ENCODE measurements at places on chromosomes 16 and 17.
A peak's percentile ranks its signal among the peaks of the same experiment; 100 is the strongest.

GRCh38 chr16:28473714-28474265 is 1.7 kb upstream of the NPIPB7 start:
- DNase-seq = no peak

DNA sequence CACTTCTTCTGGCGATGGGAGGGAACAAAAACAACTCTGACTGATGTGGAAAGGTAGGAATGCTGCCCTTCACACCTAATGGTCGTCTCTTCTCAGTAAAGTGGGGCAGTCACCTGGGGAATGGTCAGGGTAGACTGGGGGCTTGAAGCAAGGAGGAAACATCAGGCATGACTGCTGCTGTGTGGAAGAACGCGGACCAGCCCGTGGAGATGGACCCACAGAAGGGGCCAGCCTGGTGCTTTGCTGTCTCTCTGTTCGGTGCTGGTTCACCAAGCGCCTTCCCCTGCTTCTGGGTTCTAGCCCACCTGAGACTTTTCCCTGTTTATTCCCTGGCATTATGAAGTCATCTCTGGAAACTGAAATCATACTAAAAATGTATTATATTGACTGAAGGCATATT is 96.2 kb upstream of the DNAH17 start:
- no peak for DNase-seq

DNA sequence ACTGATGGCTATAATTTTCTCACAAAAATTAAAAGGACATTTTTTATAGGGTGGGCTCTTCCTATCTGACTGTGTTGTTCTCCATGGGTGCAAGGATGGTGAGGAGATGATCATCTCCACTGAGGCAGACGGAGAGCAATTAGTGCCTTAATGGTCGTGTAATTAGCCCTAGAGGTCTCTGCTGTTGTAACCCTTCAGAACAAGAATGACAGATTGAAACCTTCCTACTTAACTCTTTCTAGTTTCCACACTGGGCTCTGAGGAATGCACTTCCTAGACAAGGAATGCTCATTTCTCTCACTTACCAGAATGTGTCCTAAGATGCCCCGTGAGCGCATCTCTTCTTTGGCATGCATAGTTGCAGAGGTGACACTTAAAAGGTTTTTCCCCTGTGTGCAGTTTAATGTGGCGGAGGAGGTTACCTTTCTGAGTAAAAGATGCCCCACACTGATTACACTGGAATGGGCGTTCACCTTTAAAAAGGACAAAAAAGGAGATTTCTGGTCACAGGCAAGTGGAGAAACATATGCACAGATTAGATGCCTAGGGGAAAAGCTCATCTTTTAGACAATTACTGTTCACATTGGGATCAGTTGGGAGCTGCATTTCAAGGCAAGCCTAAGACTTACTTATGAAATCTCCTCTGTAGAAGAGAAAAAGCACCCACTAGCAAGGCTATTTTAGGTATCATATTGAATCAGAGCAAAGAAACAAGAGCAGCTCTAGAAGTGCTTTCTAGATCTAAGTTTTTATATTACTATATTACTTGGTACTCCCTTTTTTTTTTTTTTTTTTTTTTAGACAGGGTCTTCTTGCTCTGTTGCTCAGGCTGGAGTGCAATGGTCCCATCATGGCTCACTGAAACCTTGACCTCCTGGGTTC is 53.6 kb downstream of the GRB7 start:
- no peak for DNase-seq

DNA sequence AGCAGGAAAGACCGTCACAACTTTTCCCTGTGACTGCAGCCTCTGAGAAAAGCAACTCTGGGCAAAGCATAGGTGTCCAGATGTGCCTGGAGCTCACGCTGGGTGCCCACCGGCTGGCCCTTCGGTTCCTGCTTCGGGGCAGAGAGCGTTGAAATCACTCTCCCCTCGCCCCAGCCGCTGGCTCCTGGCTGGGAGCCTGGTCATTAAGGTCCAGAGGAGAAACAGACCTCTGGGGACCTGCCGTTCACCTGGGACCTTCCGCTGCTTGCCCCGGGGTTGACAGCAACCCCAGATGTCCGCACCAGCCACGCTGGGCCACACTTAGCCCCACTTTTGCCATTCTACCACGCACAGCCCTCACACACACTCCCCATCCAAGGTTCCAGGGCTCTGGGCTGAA is 13.1 kb downstream of the MRM3 start:
- no peak for DNase-seq

DNA sequence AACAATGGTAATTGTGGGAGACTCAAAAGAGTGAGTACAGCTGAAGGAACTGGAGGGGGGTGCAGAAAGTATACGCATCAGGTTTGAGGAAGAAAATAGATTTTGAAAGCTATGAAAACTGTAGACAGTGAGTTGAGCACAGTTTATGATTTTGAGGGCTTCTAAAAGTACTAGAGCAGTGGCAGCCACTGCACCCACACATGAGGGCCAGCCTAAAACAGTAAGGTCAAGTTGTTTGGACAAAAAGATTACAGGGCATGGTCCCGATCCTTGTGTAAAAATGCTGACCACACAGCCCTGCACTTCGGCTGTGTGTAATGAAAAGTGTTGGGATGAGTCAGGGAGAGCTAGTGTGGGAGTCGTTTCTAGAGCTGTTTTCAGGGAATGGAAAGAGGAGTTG is 2282.1 kb downstream of the TP53TG3F start:
- DNase-seq = no peak

DNA sequence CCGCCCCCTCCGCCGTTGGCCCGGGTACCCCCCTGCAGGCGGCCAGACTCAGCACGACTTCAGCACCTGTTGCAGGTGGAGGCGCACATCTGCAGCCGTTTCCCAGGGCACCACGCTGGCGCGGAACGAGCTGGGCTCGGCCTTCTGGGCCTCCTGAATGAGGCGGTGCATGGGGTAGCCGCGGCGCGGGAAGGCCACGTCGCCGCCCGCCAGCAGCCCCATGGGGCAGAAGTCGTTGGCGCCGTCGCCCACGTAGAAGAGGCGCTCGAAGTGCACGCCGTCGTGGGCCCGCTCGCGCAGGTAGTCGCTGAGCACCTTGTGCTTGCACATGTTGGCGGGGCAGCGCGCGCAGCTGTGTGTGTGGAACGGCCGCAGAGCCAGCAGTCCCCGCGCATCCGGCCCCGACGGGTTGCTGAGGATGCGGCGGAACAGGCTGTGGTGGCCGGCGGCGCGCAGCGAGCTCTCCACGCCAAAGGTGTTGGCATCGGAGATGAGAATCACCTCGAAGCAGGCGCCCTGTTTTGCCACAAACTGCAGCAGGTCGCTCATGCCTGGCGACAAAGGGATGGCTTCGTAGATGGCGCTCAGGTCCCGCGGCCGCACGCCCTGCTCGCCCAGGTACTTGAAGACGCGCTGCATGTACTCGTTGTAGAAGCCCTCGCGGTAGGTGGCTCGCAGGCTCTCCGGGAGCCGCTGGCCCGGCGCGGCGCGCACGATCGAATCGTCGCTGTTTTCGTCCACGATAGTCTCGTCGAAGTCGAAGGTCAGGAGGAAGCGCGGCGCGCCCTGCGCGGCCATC is 6.2 kb downstream of the PHOSPHO1 start:
- peak; percentile 69 for DNase-seq

GRCh38 chr17:51258756-51259563 is 889 bp downstream of the MBTD1 start:
- DNase-seq = no peak

DNA sequence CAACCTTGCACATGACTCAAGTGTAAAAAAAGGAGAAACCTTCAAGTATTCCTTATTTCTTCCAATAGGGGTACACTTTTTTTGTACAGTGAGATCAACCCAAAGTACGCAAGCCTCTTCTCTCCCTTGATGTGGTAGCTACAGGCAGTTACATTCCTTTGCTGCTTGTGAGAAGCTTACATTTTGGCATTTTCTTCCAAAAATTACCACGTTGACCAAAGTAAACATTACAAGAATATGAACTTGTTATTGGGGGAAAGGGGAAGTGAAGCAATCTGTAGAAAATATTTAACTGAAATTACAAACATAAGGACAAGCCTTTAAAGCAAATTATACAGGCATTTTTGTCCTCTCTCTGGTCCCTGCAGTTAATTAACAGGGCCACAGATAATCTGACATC is 97.0 kb upstream of the TOB1 start:
- no peak for DNase-seq

- peak; percentile 49 for DNase-seq
Observed at GRCh38 chr17:1561420-1562175, 994 bp downstream of the PITPNA start.

- DNase-seq = no peak
Observed at GRCh38 chr16:73428121-73428520, 380.2 kb upstream of the ZFHX3 start.

GRCh38 chr16:71406316-71406715 is 35.5 kb downstream of the TLE7 start:
- DNase-seq = no peak
